ENCODE measurements at places on chromosomes 6 and 20.

GRCh38 chr6:35297601-35298481 is at the start of gene DEF6:
Gene DEF6, plus strand, starts transcription at chr6:35297818. Its CDS starts 39 bp downstream, at chr6:35297857.
- peak; percentile 79 for DNase-seq

DNA sequence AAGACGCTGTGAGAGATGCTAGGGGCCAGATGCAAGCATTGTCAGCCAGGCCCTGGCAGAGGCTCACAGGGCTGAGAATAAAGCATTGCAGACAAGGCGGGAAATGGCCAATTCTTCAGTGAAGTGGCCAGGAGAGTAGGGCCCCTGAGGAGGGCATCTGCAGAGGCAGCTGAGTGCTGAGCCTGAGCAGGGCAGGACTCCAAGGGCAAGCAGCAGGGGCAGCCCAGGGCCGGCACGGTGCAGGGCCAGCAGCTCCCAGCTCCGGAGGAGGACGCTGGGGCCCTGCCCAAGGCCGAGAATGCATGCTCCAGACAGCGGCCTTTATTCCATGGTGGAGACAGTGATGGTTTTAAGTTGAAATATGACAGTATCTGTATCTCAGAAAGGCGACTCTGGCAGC is 305.5 kb downstream of the FOXC1 start:
- no peak for DNase-seq

- DNase-seq, result no peak
Measured at GRCh38 chr6:14442242-14442641, 324.7 kb downstream of the CD83 start.

DNA sequence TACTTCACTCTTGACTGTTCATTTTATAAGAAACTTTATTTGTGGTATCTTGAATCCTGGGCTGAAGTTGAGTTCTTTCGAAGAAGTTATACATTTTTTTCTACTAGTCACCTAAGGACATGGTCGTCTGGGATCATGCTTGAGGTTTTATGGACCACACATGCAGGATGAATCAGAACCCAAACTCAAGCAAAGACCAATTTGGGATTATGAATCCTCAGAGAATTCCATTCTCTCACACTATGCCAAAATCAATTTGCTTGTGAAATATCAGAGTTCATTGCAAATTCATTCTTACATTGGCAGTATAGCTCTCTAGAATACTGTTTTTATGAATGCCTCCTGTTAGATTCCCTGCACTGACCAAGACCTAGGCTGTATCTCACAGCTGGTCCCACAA is 114.3 kb upstream of the HDAC2 start:
- no peak for DNase-seq

GRCh38 chr20:34774449-34774848 is 51.0 kb downstream of the NCOA6 start:
- DNase-seq, result no peak

DNA sequence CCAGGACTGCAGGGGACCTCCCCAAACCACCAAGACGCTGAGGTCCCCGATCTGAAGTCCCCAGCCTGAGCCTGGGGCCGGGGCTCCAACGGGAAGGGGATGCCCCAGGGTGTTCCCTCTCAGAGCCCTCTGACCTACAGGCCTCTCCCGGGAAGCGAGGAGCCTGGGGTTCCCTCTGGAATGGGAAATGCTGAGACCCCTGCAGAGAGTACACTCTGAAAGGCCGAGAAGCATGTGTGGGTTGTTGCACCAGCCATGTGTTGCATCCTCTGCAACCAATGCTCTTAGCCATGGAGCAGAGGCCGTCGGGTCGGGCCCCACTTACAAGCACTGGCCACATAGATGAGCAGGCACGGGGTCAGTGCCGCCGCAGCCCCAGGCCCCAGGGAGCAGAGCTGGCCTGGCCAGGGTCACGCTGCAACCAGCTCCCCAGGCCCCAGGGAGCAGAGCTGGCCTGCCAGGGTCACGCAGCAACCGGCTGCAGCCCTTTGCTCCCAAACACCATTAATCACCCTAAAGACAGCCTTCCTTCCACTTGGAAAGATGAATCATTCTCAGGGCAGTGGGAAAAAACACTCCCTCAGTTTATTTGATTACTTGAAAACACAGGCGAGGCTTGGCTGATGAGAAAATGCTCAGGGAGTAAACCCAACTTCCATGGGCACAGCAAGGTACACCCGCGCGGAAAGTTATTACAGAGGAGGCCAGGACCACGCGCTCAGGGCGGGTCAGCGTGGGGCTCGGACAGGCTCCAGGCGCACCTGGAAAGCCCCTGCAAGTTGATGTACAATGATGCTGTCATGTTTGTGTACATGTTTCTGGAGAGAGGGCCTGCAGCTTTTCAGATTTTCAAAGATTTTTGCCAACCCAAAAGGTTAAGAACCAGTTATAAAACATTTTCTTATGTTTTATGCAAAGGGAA is 78.0 kb upstream of the AFDN start:
- no peak for DNase-seq

GRCh38 chr6:42729731-42730130 is 7.3 kb upstream of the PRPH2 start:
- DNase-seq, result no peak

- DNase-seq, result no peak
Measured at GRCh38 chr6:4677751-4678065, 98.5 kb upstream of the CDYL start.

DNA sequence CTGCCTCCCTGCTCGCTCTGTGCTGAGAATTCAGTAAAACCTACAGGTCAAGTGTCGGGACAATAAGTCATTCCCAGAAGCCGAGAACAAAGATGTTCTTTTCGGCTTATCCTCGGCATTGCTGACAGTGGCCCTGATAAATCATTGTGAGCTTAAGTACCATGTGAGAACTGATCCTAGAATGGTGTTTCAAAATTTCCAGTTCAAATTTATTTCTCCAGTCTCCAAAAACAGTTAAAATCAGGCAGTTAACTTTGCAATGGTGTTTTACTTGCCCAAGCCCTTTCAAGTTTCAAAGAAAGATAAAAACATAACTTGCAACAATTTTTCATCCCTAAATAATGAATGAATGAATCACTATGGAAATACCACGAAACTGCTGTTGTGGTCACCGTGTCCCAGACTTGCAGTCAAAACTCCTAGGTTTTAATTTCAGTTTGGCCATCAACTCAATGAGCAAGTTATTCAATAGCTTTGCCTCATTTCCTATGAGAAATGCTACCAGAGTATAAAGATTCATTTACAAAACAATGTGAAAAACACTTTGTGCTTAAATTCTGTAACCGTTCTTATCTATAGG is 4.3 kb downstream of the ATP5F1E start:
- no peak for DNase-seq

- no peak for DNase-seq
Measured at GRCh38 chr20:50737352-50737751, 6.0 kb downstream of the PARD6B start.

DNA sequence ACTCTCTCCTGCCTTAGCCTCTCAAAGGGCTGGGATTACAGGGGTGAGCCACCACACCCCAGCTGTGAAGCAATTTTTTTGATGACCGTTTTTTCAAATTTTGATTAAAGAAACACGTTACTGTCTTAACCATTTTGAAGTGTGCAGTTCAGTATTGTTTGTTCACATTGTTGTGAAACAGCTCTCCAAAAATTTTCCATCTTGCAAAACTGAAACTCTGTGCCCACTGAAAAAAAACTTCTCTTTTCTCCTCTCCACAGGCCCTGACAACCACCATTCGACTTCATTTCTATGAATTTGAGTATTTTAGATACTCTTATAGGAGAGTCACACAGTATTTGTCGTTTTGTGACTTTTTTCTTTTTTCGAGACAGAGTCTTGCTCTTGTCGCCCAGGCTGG is 53.9 kb downstream of the ECT2L start:
- no peak for DNase-seq

DNA sequence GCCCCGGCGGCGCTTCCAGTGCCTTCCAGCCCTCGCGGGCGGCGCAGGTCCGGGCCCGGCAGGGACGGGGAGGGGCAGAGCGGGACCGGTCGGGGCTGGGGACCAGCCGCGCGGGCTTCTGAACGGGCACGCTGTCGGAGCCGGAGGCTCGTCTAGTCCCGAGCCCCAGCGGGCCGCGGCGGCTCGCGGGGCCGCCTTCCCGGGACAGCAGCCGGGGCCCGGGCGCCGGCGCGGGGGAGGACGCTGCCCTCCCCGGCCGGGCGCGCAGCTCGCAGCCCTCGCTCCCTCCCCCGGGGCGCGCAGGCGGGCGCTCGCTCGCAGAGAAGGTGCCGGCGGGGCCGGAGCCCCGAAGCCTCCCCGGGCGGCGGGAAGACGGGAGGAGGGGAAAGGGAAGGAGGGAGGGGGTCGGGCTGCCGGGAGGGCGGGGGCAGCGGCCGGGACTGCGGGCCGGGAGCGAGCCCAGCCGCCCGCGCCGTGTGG is 696 bp upstream of the SIRPA start:
- DNase-seq, result no peak

GRCh38 chr6:3138341-3138740 is 19.0 kb downstream of the TUBB2A start:
- DNase-seq, result no peak

DNA sequence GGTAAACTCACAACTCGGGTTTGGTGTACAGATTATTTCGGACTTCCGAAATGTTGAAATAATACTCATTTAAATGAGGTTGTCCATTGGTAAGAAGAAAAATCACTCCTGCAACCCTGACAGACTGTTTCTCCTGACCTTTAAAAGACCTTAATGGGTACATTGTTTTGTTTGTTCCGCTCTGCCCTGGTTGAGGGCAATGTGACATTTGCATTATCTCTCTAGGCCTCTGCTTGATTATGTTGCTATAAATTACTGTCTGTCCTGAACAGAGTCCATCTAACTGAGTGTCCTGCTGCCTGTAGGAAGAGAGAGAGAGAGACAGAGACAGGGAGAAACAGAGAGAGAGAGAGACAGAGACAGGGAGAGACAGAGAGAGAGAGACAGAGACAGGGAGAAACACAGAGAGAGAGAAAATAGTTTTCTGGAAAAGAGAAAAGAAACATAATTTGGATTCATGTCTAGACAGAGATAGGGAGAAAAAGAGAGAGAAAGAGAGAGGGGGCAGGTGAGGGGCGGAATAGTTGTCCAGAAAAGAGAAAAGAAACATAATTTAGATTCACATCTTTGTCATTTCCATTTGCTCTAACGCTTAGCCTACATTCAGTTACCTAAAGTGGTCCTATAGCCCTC is 83.2 kb downstream of the SHLD1 start:
- no peak for DNase-seq

GRCh38 chr6:26141378-26141904 is 54.2 kb downstream of the HFE start:
- no peak for DNase-seq

- no peak for DNase-seq
Measured at GRCh38 chr20:21719592-21720214, 14.2 kb downstream of the PAX1 start.

GRCh38 chr6:125957845-125958244 is 1.3 kb downstream of the HINT3 start:
- DNase-seq, result no peak

- no peak for DNase-seq
Measured at GRCh38 chr6:14283600-14284235, 166.1 kb downstream of the CD83 start.

- DNase-seq, result no peak
Measured at GRCh38 chr6:169420912-169421543, 167.4 kb upstream of the THBS2 start.

Data from stimulated activated CD8-positive, alpha-beta memory T cell treated with anti-CD3 and anti-CD28 coated beads, Interleukin-4, amount 100 ng/mL, for 4 hours (primary cell).